ENCODE measurements at places on chromosomes 13 and 19. TPM values are rescaled to one million over a fixed set of nuclear protein-coding genes. Genes with fewer than 3 reads are reported as not detected.

GRCh38 chr13:31174018-31174417, 12.3 kb upstream of the HSPH1 start:
- no peak overlapping the region for H3K4me3 ChIP-seq
- H3K4me1 ChIP-seq, result no peaks in the 10 kb centered on the region
- H3K36me3 ChIP-seq, result no peaks in the 10 kb centered on the region
- DNase-seq, result no peak
- no peaks in the 10 kb centered on the region for H3K27me3 ChIP-seq
- no peak overlapping the region for H3K27ac ChIP-seq

DNA sequence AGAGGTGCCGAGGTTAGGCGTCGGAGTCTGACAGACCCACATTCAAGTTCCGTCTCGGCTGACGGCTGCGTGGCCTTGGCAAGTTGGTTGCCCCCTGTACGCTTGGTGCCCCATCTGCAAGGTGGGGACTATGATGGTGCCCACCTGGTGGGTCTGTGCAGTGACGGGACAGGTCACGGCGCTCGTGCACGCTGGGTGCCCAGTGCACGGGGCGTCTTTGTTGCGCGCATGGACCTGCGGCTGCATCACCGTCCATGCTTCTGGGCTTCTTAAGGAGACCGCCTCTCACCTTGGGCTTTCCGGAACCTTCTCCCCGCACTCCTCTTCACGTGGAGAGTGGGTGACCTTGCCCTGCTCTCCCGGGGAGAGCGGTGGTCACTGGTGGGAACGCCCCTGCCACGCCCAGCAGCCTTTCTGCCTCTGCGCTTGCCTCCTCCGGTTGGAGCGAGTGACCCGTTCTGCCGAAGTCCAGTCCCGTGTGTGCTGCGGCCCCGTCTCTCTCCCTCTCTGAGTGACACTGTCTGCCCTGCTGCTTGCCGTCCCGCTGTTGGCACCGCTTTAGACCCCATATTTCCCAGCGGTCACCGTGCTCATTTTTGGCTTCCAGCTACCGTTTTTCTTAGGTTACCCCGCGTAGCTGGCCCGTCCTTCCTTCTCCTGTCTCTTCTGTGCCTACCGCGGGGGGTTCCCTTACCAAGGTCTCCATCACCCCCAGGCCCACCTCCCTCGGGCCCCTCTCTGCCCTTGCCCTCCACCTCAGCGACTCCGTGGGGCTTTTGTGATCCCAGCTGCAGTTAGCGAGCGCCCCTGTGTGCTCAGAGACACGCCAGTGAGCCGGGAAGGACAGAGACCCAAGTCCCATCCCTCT, 6.4 kb downstream of the ATP11A start:
- no peak overlapping the region for H3K27ac ChIP-seq
- DNase-seq, result no peak
- H3K27me3 ChIP-seq, result no peaks in the 10 kb centered on the region
- peaks cover 10% of the 10 kb centered on the region for H3K36me3 ChIP-seq
- no peak overlapping the region for H3K4me3 ChIP-seq

- H3K4me1 ChIP-seq, result no peaks in the 10 kb centered on the region
- DNase-seq, result no peak
- H3K4me3 ChIP-seq, result no peak overlapping the region
- H3K27ac ChIP-seq, result no peak overlapping the region
- peaks cover 12% of the 10 kb centered on the region for H3K36me3 ChIP-seq
- no peaks in the 10 kb centered on the region for H3K27me3 ChIP-seq
Measured at GRCh38 chr13:41085961-41086585, 24.8 kb downstream of the WBP4 start.

- H3K27ac ChIP-seq, result no peak overlapping the region
- no peak overlapping the region for H3K4me3 ChIP-seq
- DNase-seq, result no peak
- H3K36me3 ChIP-seq, result no peaks in the 10 kb centered on the region
- H3K4me1 ChIP-seq, result no peaks in the 10 kb centered on the region
Measured at GRCh38 chr13:30607908-30608307, 9.8 kb upstream of the USPL1 start.

GRCh38 chr13:70125693-70126092, 17.4 kb upstream of the KLHL1 start:
- no peaks in the 10 kb centered on the region for H3K27me3 ChIP-seq
- H3K27ac ChIP-seq, result no peak overlapping the region
- no peak for DNase-seq
- H3K4me3 ChIP-seq, result no peak overlapping the region

- no peak overlapping the region for H3K4me3 ChIP-seq
- H3K36me3 ChIP-seq, result no peaks in the 10 kb centered on the region
- no peak overlapping the region for H3K27ac ChIP-seq
- DNase-seq, result no peak
- H3K4me1 ChIP-seq, result no peaks in the 10 kb centered on the region
Measured at GRCh38 chr13:48549658-48550057, 16.8 kb upstream of the RCBTB2 start.

- no peaks in the 10 kb centered on the region for H3K27me3 ChIP-seq
- DNase-seq, result no peak
- no peak overlapping the region for H3K27ac ChIP-seq
- peaks cover 6% of the 10 kb centered on the region for H3K4me1 ChIP-seq
- no peak overlapping the region for H3K4me3 ChIP-seq
Measured at GRCh38 chr19:8827277-8827676, 4.8 kb downstream of the ZNF558 start.

- no peak overlapping the region for H3K4me3 ChIP-seq
- no peak overlapping the region for H3K27ac ChIP-seq
- no peak for DNase-seq
Measured at GRCh38 chr19:30070968-30071632, 129.1 kb downstream of the URI1 start.

DNA sequence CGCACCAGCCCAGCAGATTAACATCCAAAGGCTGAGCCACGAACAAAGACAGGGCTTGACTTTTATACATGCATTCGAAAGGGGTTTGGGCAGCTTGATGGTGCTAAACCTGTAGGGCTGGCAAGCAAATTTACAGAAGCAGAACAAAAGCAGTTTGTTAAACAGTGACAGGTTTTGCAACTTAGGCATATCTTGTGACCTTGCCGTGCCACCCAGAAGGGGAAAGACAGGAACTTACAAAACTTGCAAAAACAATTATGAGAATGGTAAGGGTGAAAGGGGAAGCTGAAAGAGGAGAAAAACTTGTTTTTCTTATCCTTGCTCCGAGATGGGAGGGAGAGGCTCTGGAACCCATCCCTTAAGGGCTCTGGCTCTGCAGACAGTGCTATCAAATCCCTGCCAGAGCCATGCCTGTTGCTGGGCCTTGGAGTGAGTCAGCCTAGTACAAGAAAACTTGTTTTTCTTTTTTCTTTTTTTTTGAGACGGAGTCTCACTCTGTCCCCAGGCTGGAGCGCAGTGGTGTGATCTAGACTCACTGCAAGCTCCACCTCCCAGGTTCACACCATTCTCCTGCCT, 1325.2 kb upstream of the PRR20A start:
- no peak overlapping the region for H3K27ac ChIP-seq
- no peak for DNase-seq
- H3K36me3 ChIP-seq, result no peaks in the 10 kb centered on the region
- no peaks in the 10 kb centered on the region for H3K4me1 ChIP-seq
- H3K27me3 ChIP-seq, result no peaks in the 10 kb centered on the region

GRCh38 chr19:45222724-45223123, 22.5 kb downstream of the EXOC3L2 start:
- DNase-seq, result no peak
- H3K4me3 ChIP-seq, result no peak overlapping the region
- H3K27me3 ChIP-seq, result no peaks in the 10 kb centered on the region
- no peaks in the 10 kb centered on the region for H3K4me1 ChIP-seq
- H3K36me3 ChIP-seq, result no peaks in the 10 kb centered on the region

DNA sequence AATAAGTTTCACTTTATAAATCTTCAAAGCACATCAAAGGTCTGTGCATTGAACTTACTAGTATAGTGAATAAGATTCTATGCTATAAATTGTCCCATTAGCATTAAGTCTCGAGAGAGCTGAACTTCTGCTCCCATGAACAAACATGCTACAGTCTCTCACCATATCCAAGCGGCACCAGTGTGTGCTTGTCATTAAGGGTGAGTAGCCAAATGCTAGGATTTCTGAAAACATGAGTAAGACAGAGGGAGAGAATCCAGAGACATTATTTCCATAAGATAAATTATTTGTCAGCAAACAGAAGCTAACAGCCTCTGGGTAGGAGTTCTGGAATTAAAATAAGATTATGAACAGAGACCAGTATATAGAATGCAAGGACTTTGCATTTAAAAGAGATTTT, 2882.5 kb downstream of the PCDH9 start:
- no peaks in the 10 kb centered on the region for H3K4me1 ChIP-seq
- DNase-seq, result no peak
- H3K27me3 ChIP-seq, result no peaks in the 10 kb centered on the region
- H3K27ac ChIP-seq, result no peak overlapping the region
- no peak overlapping the region for H3K4me3 ChIP-seq

- no peak for DNase-seq
- H3K27me3 ChIP-seq, result no peaks in the 10 kb centered on the region
- H3K27ac ChIP-seq, result no peak overlapping the region
- H3K4me1 ChIP-seq, result no peaks in the 10 kb centered on the region
Measured at GRCh38 chr19:14305706-14306105, 75.5 kb upstream of the ADGRE5 start.

- H3K27me3 ChIP-seq, result no peaks in the 10 kb centered on the region
- no peak for DNase-seq
- H3K36me3 ChIP-seq, result no peaks in the 10 kb centered on the region
- H3K4me3 ChIP-seq, result no peak overlapping the region
- H3K27ac ChIP-seq, result no peak overlapping the region
Measured at GRCh38 chr13:112733112-112733511, 43.3 kb downstream of the ATP11A start.

- peaks cover 20% of the 10 kb centered on the region for H3K4me1 ChIP-seq
- H3K27me3 ChIP-seq, result no peaks in the 10 kb centered on the region
- DNase-seq, result no peak
Measured at GRCh38 chr19:54155694-54156093, 3.8 kb downstream of the LENG1 start.

GRCh38 chr13:75480671-75481175, 1.2 kb downstream of the TBC1D4 start:
- no peaks in the 10 kb centered on the region for H3K27me3 ChIP-seq
- peak overlapping the region; percentile 91 for H3K27ac ChIP-seq
- H3K4me3 ChIP-seq, result peak overlapping the region; percentile 85
- H3K36me3 ChIP-seq, result no peaks in the 10 kb centered on the region

GRCh38 chr13:41961466-41961760, 504 bp upstream of the VWA8 start:
- peaks cover 25% of the 10 kb centered on the region for H3K4me1 ChIP-seq
- H3K36me3 ChIP-seq, result no peaks in the 10 kb centered on the region
- peak overlapping the region; percentile 93 for H3K27ac ChIP-seq
- no peak for DNase-seq

- no peak for DNase-seq
- H3K4me1 ChIP-seq, result peaks cover 76% of the 10 kb centered on the region
Measured at GRCh38 chr19:45102481-45102880, 9.5 kb downstream of the PPP1R37 start.

DNA sequence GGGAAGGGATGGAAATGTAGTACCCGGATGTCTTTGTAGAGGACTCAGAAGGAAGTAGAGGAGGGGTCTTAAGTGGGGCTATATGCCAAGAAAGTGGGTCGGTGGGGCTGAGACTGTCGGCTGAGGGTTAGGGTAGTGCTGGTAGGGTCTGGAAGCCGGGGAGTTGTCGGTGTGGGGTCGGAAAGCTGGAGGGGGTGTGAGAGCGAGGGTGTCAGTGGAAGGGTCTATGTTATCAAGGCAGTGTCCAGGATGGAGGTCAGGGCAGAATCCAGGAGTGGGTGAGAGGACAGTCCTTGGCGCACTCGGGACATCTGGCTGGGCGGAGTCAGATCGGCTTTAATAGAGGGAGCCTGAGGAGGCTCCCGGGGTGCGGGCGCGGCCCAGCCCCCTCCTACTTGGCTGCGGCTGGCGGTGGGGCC, 1.7 kb downstream of the HSPB6 start:
- DNase-seq, result no peak
- H3K4me1 ChIP-seq, result peaks cover 31% of the 10 kb centered on the region
- H3K27ac ChIP-seq, result peak overlapping the region; percentile 96

- H3K36me3 ChIP-seq, result no peaks in the 10 kb centered on the region
- H3K4me1 ChIP-seq, result no peaks in the 10 kb centered on the region
- no peak overlapping the region for H3K4me3 ChIP-seq
- H3K27me3 ChIP-seq, result no peaks in the 10 kb centered on the region
Measured at GRCh38 chr13:84684804-84685203, 802.5 kb upstream of the SLITRK1 start.

DNA sequence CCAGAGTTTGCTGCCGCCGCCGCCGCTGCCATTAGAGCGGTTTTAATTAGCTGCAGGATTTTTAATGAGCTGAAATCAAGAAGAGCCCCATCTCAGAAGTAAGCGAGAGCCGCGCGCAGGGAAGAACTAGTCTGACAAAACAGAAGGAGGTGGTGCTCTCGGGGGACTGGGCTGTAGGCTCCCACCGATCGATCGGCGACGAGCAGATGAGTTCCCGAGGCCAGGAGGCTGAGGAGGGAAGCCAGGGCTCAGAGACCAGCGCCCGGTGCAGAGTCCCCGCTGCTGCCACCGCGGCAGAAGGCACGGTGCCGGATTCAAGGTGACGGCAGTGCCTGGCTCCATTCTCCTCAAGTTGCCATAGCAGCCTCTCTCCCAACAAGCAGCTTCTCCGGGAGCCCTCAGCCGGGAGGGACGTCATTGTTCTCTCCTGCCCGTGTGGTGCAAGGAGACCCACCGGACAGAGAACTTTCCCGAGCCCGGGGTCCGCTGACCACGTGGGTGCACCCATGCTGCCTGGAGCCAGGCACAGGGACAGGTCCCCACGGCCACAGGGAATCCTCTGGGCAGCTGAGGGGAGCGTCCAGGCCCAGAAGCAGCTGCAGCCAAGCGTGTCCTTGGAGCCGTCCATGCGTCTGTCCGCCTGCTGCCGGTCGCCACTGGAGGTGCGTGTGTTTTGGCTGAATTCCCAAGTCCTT, 62.9 kb downstream of the CHST8 start:
- DNase-seq, result no peak
- H3K27ac ChIP-seq, result no peak overlapping the region
- H3K27me3 ChIP-seq, result peaks cover 16% of the 10 kb centered on the region
- H3K36me3 ChIP-seq, result no peaks in the 10 kb centered on the region
- no peak overlapping the region for H3K4me3 ChIP-seq
- no peaks in the 10 kb centered on the region for H3K4me1 ChIP-seq

DNA sequence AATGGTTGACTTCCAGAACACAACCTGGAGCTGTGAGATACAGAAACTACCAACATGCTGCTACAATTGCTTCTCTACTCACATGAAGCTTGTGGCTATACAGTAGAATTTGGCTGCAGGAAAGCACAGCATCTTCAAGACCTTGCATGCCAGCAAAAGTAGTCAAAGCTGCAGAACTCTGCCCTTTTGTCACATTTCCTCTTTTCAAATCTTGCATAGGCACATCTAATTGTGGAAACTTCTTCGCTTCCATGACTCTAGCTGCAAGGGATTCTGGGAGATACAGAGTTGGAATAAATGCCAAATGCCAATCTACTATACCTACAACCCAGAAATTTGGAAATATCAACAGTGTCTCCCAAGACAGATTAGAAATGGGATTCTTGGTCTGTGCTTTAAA, 462.2 kb downstream of the FOXO1 start:
- H3K4me1 ChIP-seq, result no peaks in the 10 kb centered on the region
- no peak overlapping the region for H3K27ac ChIP-seq
- no peaks in the 10 kb centered on the region for H3K27me3 ChIP-seq
- DNase-seq, result no peak
- no peak overlapping the region for H3K4me3 ChIP-seq

Gene CEACAM16
- total RNA-seq, result 0.30 TPM

Gene AMER2
- 0.61 TPM for total RNA-seq

Gene EXOC3L2
- total RNA-seq, result 16.9 TPM

Gene ZNF846
- 20.3 TPM for total RNA-seq

Gene NPHS1
- total RNA-seq, result not detected

Gene KIR2DL4
- not detected for total RNA-seq

Gene GFY
- not detected for total RNA-seq

Gene N4BP2L1
- 12.8 TPM for total RNA-seq

Gene CALR3
- total RNA-seq, result not detected

Gene BRCA2
- 0.41 TPM for total RNA-seq

Gene SACS
- 5.9 TPM for total RNA-seq

Gene ZNF439
- 13.1 TPM for total RNA-seq

Gene LILRA2
- 9.2 TPM for total RNA-seq

Gene ZNF497
- 1.0 TPM for total RNA-seq
